Activated B cell treated with CpG ODN at 0.5 μM for 24 hours (primary cell): ENCODE measurements at places on chromosomes 5 and 9.

GRCh38 chr5:149708981-149709594 is 21.0 kb upstream of the PPARGC1B start:
- no peak overlapping the region for H3K27ac ChIP-seq
- H3K27me3 ChIP-seq, result peaks cover 29% of the 10 kb centered on the region
- no peak for DNase-seq

DNA sequence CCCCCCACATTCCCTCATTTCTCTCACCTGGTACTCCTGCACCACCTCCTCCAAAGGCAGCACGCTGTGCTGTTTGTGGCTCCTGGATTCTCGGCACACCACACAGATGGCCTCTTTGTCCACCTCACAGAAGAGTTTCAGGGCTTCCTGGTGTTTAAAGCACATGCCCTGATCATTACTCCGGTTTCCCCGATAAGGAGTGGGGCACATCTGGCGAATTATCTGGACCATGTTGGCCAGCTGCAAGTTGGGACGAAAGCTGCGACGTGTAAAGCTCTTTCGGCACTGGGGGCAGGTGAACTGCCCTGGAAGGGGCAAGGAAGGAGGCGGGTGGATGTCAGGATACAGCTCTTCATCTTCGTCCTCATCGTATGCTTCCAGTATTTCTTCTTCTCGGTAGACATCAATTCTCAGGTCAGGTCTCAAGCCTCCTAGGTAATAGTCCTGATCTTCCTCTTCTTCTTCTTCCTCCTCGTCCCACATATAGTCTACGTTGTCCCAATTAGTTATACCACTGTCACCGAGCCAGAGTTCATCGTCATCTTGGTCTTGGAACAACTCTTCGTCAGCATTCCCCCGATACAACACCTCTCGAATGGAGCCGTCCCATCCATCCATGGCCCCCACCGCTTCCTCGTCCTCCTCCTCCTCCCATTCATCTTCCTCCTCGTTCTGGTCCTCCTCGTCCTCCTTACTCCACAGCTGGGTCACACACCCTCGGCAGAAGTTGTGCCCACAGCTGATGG is 796 bp downstream of the TRIM52 start:
- H3K27me3 ChIP-seq, result no peaks in the 10 kb centered on the region
- peak overlapping the region; percentile 96 for H3K27ac ChIP-seq
- no peak for DNase-seq

GRCh38 chr5:157471709-157472108 is 11.7 kb downstream of the NIPAL4 start:
- DNase-seq, result no peak
- H3K4me3 ChIP-seq, result no peak overlapping the region
- H3K27ac ChIP-seq, result peak overlapping the region; percentile 2
- no peaks in the 10 kb centered on the region for H3K27me3 ChIP-seq
- H3K36me3 ChIP-seq, result peaks cover 81% of the 10 kb centered on the region

GRCh38 chr5:149410721-149411432 is 31.8 kb upstream of the IL17B start:
- no peak overlapping the region for H3K27ac ChIP-seq
- H3K4me1 ChIP-seq, result no peaks in the 10 kb centered on the region
- no peak overlapping the region for H3K4me3 ChIP-seq

GRCh38 chr5:6626508-6626907 is 6.3 kb downstream of the NSUN2 start:
- H3K27me3 ChIP-seq, result no peaks in the 10 kb centered on the region
- DNase-seq, result no peak
- no peak overlapping the region for H3K27ac ChIP-seq
- peaks cover 33% of the 10 kb centered on the region for H3K4me1 ChIP-seq
- no peak overlapping the region for H3K4me3 ChIP-seq

DNA sequence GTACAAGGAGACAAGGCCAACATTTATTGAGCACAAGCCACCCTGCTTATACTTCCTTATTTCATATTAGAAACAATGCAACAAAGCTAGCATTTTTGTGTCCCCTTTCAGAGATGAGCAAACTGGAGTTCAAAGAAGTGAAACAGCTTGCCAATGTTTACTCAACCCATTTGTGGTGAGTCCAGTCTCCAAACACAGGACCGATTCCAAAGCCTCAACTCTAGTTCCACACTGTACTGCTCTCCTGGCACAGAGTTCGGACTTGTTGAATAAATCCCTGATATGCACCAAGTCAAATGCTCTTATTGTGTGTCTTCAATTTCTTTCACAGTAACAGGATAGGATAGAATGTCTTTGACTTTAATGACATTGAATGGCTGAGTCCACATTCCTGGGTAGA is 604.8 kb upstream of the BRINP1 start:
- no peak for DNase-seq
- no peak overlapping the region for H3K27ac ChIP-seq
- H3K4me1 ChIP-seq, result peaks cover under 1% of the 10 kb centered on the region
- no peaks in the 10 kb centered on the region for H3K36me3 ChIP-seq
- H3K4me3 ChIP-seq, result no peak overlapping the region

DNA sequence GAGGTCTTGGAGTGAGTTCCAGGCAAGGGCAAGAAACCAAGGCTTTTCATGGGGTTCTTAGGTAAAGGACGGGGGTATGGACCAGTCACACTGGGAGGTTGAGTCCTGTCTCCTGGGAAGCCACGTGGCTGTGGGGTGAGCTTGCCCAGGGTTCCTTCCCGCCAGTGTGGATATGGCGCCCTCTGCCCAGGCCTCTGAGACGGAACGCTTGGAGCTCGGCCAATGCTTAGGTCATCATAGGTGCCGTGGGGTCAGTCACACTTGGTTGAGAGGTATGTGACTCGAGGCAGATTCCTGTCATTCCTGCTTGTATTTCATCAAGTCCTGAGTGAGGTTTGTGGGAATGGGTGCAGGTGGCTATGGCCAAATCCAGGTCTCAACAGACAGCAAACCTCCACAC is 46.2 kb downstream of the TENT4A start:
- DNase-seq, result no peak
- H3K27ac ChIP-seq, result no peak overlapping the region
- no peak overlapping the region for H3K4me3 ChIP-seq
- peaks cover 42% of the 10 kb centered on the region for H3K36me3 ChIP-seq
- no peaks in the 10 kb centered on the region for H3K4me1 ChIP-seq
- H3K27me3 ChIP-seq, result no peaks in the 10 kb centered on the region

- DNase-seq, result no peak
- no peaks in the 10 kb centered on the region for H3K36me3 ChIP-seq
- no peaks in the 10 kb centered on the region for H3K4me1 ChIP-seq
- no peak overlapping the region for H3K27ac ChIP-seq
- H3K4me3 ChIP-seq, result no peak overlapping the region
- H3K27me3 ChIP-seq, result peaks cover 6% of the 10 kb centered on the region
Measured at GRCh38 chr5:58322453-58322852, 137.4 kb downstream of the PLK2 start.

GRCh38 chr9:134436911-134437310 is 110.7 kb downstream of the RXRA start:
- H3K27me3 ChIP-seq, result peaks cover 18% of the 10 kb centered on the region
- H3K4me3 ChIP-seq, result no peak overlapping the region
- peaks cover 1% of the 10 kb centered on the region for H3K4me1 ChIP-seq
- H3K27ac ChIP-seq, result no peak overlapping the region

DNA sequence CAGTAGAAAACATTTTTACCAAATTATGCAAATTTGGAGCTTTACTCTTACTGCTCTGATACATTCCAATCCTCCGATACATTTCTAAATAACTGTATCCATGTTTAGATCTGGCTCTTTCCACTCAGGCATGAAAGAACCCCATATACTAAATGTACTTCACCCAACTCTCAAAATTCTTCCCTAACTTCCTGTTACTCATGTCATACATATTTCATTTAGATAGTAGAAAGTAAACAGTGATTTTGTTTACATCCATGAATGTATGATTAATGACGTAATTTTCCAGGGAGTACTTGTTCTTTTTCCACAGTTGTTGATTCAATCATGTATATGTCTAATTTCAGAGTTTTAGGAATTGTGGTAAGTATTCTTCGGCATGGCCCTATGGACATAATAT is 1426.5 kb upstream of the C9orf72 start:
- H3K4me3 ChIP-seq, result no peak overlapping the region
- H3K27me3 ChIP-seq, result no peaks in the 10 kb centered on the region
- H3K36me3 ChIP-seq, result no peaks in the 10 kb centered on the region

- no peak overlapping the region for H3K4me3 ChIP-seq
- no peak overlapping the region for H3K27ac ChIP-seq
- H3K27me3 ChIP-seq, result no peaks in the 10 kb centered on the region
- no peaks in the 10 kb centered on the region for H3K36me3 ChIP-seq
Measured at GRCh38 chr5:86679949-86680348, 62.2 kb downstream of the COX7C start.

DNA sequence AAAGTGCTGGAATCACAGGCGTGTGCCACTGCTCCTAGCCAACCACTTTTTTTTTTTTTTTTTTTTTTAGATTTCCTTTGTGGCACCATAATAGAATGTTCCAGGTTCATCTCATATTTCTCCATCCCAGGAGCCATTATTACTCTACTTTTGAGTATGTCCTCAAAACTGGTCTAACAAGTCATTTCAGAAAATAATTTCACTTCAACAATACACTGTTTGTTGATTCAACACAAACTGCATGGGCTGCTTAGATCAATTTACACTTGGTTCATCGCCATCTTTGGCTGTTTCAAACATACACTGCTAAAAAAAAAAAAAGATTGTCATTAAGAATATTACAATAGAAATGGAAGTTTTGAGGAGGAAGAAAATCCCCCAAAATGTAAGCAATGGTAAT is 57.9 kb downstream of the CSNK1A1 start:
- DNase-seq, result no peak
- no peak overlapping the region for H3K27ac ChIP-seq
- H3K36me3 ChIP-seq, result peaks cover 42% of the 10 kb centered on the region
- H3K4me1 ChIP-seq, result peaks cover 5% of the 10 kb centered on the region
- no peaks in the 10 kb centered on the region for H3K27me3 ChIP-seq

- no peaks in the 10 kb centered on the region for H3K4me1 ChIP-seq
- no peaks in the 10 kb centered on the region for H3K36me3 ChIP-seq
- H3K27ac ChIP-seq, result no peak overlapping the region
- H3K27me3 ChIP-seq, result no peaks in the 10 kb centered on the region
- H3K4me3 ChIP-seq, result no peak overlapping the region
- no peak for DNase-seq
Measured at GRCh38 chr5:167381457-167381856, 910.0 kb upstream of the WWC1 start.

DNA sequence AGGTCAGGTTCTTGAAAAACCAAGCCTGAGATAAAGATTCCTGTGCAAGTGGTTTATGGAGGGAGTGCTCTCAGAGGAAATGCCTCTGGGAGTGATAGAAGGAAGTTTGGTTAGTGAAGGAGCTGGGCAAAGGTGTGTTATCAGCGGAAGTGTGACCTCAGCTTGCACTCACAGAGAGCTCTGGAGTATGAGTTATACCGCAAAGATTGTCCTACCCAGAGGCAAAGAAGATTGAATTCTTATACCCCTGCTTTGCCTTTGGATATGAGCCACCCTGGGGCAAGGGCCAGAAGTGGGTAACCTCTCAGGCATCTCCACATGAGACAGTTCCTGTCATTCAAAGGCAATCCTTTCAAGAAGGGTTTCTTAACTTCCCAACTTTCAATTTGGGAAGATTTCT is 145.6 kb downstream of the MUSK start:
- H3K4me1 ChIP-seq, result no peaks in the 10 kb centered on the region
- no peaks in the 10 kb centered on the region for H3K36me3 ChIP-seq
- no peak for DNase-seq
- H3K4me3 ChIP-seq, result no peak overlapping the region

GRCh38 chr9:29211003-29211579 is 1637.8 kb upstream of the C9orf72 start:
- no peak overlapping the region for H3K4me3 ChIP-seq
- peaks cover 38% of the 10 kb centered on the region for H3K27me3 ChIP-seq
- H3K27ac ChIP-seq, result no peak overlapping the region
- DNase-seq, result no peak

DNA sequence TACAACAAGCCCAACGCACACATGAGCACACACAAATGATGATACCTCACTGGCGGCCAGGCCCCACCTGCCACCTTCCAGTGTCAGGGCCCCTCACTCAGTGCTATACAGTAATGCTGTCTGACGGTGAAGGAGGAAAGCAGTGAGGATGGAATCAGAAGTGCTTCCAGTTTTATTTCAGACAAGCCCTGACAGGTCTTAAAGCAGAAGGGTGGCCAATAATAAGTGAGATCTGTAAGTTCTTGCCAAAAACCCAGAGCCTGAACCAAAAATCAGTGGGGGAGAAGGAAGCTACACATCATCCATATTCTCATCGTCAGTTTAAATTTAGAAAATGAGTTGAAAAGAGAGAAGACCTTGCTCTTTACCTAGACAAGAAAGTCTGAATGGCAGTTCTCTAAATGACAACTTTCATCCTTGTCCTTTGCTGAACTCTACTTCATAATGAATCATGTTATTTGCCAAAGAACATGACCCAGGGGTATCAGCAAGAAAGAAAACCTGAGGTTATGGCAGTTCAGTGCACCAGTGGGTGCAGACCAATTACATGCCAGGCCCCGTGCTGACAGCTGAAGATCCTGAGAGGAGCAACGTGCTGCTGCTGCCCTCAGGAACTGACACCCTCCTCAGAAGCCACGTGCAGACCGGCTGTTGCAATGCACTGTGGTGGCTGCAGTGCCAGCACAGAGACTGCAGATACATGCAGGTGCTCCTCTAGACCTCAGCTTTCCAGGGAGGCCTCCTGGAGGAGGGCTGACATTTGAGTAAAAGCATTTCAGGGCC is 118.7 kb downstream of the DROSHA start:
- no peak for DNase-seq
- no peaks in the 10 kb centered on the region for H3K4me1 ChIP-seq
- H3K27ac ChIP-seq, result no peak overlapping the region
- peaks cover 50% of the 10 kb centered on the region for H3K36me3 ChIP-seq

DNA sequence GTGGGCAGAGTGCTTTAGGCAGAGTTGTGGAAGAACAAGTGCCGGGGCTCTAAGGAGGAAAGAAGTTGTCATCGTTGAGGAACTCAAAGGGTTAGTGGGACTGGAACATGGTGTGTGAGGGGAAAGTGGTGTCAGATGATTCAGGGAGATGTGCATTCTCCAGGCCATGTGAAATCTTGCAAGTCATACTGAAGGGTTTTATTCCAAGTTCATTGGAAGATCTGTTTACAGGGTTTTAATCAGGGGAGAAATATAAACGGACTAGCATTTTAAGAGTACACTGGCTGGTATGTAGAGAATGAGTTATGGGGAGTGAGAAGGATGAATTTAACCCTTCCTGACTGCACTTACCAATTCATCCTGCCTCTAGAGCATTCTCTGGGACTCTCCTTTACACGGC is 49.3 kb downstream of the NR2F1 start:
- no peaks in the 10 kb centered on the region for H3K27me3 ChIP-seq
- peaks cover 24% of the 10 kb centered on the region for H3K36me3 ChIP-seq
- H3K27ac ChIP-seq, result no peak overlapping the region
- no peak overlapping the region for H3K4me3 ChIP-seq
- H3K4me1 ChIP-seq, result no peaks in the 10 kb centered on the region

- peaks cover 35% of the 10 kb centered on the region for H3K27me3 ChIP-seq
- H3K27ac ChIP-seq, result no peak overlapping the region
- H3K4me3 ChIP-seq, result peak overlapping the region; percentile 64
- no peaks in the 10 kb centered on the region for H3K36me3 ChIP-seq
Measured at GRCh38 chr9:36739373-36740116, 166.8 kb downstream of the MELK start.
